Posterior cingulate gyrus (tissue), 11 donors: ENCODE measurements at places on chromosomes 3 and 15.

DNA sequence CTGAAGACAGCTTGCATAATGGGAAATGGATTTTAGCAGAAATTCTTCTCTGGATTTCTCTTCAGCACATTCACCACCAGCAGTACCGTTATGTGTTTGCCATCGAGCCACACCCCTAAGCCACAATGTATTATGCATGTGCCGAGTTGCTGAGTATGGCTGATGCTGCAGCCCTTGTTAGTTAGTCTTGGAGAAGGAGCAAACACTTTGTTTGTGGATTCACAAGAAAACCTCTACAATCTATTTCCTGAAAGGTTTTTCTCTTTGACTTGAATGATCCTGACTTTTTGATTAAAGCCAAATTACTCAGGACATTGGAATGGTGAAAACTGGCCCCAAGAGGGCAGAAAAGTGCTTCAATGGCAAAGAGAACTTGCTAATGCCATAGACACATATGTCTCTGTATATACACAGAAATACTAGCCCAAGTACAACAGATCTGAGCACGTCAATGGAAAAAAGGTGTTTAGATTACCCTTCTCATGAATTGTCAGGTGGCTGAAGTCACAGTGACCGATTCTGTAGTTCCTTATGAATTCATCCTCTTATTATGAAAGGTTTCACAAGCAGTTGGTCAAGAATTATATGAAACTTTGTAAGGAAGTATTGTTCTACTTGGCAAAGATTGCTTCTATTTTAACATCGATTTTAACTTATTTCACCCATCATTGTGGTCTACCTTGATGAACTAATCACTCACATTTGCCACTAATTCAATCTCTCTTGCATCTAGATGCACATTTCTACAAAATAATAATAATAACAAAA lies 103.0 kb downstream of the P3H2 start:
- DNase-seq = no peak

GRCh38 chr15:55241891-55242290 lies 45.1 kb upstream of the RSL24D1 start:
- DNase-seq = no peak

- DNase-seq = peak; percentile 88
Measured at GRCh38 chr3:47849699-47850563, 47.0 kb downstream of the DHX30 start.

DNA sequence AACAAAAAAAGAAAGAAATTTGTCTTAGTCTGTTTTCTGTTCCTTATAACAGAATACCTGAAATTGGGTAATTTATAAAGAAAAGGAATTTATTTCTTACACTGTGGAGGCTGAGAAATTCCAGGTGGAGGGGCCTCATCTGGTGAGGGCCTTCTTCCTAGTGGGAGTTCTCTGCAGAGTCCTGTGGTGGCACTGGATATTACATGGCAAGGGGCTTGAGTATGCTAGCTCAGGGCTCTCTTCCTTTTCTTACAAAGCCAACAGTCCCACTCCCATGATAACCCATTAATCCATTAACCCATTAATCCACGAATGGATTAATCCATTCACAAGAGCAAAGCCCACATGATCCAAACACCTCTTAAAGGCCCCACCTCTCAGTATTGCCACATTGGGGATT lies 2.9 kb upstream of the SATB1 start:
- no peak for DNase-seq

- no peak for DNase-seq
Measured at GRCh38 chr15:58425834-58426233, 6.0 kb upstream of the LIPC start.

GRCh38 chr3:34972481-34972880 lies 666.8 kb upstream of the ARPP21 start:
- no peak for DNase-seq

DNA sequence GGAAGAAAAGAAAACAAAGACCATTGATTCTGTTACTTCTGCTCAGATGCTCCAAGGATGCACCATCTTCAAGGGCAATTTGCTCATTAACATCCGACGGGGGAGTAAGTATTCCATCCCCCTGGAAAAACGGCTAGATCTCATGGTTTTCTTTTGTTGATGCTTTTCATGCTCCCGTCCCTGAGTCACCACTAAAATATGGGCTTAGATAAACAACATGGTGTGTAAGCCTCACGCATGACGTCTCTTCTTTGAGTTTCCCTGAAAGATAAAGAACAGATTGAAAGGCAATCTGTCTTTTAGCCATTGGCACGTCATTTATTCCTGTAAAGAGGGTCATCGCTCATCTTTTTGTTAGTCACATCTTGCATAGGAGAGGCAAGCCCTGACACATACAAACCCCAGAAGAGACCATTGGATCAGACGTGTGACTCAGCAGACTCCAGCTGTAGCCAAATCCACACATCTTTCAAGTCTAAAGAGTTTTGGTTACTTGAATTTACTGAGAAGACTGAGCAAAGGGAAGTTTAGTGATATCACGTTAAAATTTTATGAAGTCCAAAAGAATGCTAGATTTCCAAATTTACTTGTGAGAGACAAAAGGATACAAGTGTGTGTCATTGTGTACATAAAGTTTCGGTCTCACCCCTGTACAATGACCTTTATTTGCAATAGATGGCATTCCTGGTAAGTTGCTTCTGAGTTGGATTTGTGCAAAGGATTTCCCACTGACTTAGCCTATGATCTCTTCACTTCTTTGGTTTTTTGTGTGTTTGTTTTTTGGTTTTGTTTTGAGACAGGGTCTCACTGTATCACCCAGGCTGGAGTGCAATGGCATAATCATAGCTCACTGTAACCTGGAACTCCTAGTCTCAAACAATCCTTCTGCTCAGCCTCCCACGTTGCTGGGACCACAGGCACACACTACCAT lies 110.5 kb downstream of the PGPEP1L start:
- DNase-seq = no peak
